ENCODE measurements at places on chromosomes 3 and 15.
A peak's percentile ranks its signal among the peaks of the same experiment; 100 is the strongest.

GRCh38 chr3:111910806-111911205 is 51.7 kb downstream of the PHLDB2 start:
- peak; percentile 51 for DNase-seq

GRCh38 chr3:10945683-10946287 is 46.8 kb upstream of the SLC6A1 start:
- peak; percentile 27 for DNase-seq

GRCh38 chr3:190734490-190734889 is 128.0 kb downstream of the GMNC start:
- DNase-seq, result no peak

- DNase-seq, result no peak
Observed at GRCh38 chr3:46947981-46948791, 28.4 kb downstream of the CCDC12 start.

DNA sequence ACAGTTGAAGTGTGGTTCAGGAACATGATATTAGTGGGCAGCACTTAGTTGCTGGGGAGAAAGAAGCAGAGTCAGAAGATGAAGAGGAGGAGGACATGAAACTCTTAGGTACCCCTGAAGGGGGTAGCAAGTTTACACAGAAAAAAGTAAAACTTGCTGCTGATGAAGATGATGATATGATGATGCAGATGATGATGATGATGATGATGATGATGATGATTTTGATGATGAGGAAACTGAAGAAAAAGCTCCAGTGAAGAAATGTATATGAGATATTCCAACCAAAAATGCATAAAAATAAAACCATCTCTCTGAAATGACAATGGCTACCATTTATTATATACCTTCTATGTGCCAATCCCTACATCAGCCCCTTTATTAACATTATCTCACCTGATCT is 39.9 kb upstream of the SOX14 start:
- DNase-seq, result no peak

DNA sequence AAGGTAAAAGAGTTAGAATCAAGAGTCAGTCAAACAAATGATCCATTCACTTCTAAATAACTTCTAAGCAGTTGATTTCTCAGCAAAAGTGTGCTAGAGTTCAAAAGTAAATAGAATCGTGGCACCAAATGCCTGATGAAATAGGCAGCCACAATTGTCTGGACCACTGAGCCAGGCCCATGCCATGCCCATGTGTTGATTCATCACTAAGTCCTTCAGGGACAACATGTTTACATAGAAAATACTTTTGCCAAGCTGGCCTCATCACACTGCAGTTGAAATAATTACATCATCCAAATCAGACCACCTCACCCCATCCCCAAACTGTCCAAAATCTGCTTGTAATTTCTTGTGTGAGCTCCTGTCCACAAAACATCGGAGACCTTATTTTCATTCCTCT is 216.3 kb downstream of the IGSF11 start:
- peak; percentile 35 for DNase-seq

GRCh38 chr3:55014081-55014480 is 86.2 kb upstream of the LRTM1 start:
- DNase-seq, result no peak

All from HFFc6 (cell line).